B cell (primary cell): ENCODE measurements at places on chromosomes 13 and 19. TPM values are rescaled to one million over a fixed set of nuclear protein-coding genes. Genes with fewer than 3 reads are reported as not detected.

ZFR2 gene
- 0.39 TPM in 1 of 2 replicates, not detected in the other for total RNA-seq

DNA sequence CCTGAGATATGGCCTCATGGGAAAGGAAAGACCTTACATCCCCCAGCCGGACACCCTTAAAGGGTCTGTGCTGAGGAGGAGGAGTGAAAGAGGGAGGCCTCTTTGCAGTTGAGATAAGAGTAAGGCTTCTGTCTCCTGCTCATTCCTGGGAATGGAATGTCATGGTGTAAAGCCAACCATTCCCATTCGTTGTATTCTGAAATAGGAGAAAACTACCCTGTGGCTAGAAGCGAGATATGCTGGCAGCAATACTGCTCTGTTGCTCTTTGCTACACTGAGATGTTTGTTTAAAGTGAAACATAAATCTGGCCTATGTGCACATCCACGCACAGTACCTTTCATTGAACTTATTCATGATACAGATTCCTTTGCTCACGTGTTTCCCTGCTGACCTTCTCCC, 783 bp upstream of the ZNF587B start:
- no peak for DNase-seq
- H3K27me3 ChIP-seq, result no peaks in the 10 kb centered on the region
- H3K27ac ChIP-seq, result no peak overlapping the region
- H3K36me3 ChIP-seq, result peaks cover 11% of the 10 kb centered on the region
- H3K4me3 ChIP-seq, result no peak overlapping the region

- H3K27ac ChIP-seq, result no peak overlapping the region
- H3K36me3 ChIP-seq, result no peaks in the 10 kb centered on the region
- H3K27me3 ChIP-seq, result no peaks in the 10 kb centered on the region
Observed at GRCh38 chr13:36088463-36088862, 42.7 kb downstream of the DCLK1 start.

DNA sequence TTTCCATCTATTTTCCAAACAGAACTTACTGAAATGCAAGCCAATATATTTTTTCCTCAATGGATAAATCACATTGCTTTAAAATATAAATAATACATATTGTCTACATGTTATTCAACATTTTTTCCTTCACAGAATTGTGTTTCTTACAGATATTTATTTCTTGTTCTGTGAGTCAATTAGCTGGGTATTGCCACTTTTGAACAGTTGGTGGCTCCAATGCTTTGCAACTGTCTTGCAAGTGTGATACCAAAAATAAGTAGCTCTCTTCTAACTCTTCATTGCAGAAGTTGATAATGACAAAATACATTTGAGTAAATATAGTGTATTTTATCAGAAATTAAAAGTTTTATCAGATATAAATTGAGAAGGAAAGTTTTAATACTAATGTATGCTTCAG, 17.1 kb upstream of the GPC5 start:
- H3K4me3 ChIP-seq, result no peak overlapping the region
- H3K27me3 ChIP-seq, result no peaks in the 10 kb centered on the region
- H3K36me3 ChIP-seq, result no peaks in the 10 kb centered on the region
- no peak overlapping the region for H3K27ac ChIP-seq

- no peak overlapping the region for H3K4me3 ChIP-seq
- no peaks in the 10 kb centered on the region for H3K36me3 ChIP-seq
- DNase-seq, result no peak
- H3K4me1 ChIP-seq, result no peaks in the 10 kb centered on the region
Observed at GRCh38 chr19:6150289-6150688, 14.8 kb downstream of the ACSBG2 start.

DNA sequence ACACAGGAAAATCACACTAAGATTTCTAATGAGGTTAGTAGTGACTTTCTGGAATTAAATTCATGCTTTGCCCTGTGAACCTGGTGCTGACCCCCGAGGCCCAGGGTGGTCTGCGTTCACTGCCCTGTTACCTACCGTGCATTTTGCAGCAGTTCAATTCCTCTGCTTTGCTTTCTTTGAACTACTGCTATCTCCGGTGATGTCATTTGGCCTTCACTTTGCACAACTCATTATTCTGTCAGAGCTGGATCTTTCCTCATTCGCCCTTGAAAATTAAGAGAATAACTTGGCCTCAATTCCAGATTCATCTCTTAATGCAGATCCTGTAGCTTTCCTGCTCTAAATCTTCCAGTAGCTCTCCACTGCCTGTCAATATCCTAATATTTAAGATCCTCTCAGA, 8.8 kb upstream of the LRRC63 start:
- no peaks in the 10 kb centered on the region for H3K27me3 ChIP-seq
- H3K27ac ChIP-seq, result no peak overlapping the region
- no peaks in the 10 kb centered on the region for H3K36me3 ChIP-seq
- no peak for DNase-seq
- H3K4me3 ChIP-seq, result no peak overlapping the region

DNA sequence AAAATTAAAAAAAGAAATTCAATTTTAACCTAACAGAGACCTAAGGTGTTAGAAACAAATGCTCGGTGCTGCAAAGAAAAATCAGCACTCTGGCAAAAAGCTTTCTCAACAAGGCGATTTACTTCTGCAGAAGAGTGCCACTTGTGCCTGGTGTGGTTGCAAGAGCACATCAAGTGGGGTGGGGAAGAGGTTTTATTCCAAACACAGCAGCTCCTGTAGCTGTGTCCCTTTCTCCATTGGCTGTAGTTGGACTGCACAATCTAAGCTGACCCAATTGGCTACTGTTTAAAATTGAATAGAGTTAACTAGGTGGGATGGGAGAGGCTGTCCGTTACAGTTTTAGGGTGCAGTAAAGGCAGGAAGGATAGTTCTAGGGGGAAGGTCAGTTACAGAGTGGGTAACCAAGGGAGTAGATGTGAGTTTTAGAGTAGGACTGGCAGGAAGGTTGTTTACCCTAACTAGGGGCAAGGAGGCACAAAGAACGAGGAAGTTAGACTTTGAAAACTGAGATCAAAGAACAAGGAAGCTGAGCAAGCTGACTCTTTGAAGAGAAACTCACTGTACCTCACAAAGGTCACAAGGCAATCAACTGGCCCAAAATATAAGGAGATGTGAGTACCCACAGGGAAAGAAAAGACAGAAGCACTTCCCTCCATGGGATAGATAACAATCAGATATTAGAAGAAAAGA, 145.7 kb downstream of the LIG4 start:
- H3K4me1 ChIP-seq, result no peaks in the 10 kb centered on the region
- no peak overlapping the region for H3K4me3 ChIP-seq
- no peaks in the 10 kb centered on the region for H3K27me3 ChIP-seq
- no peak for DNase-seq

- no peaks in the 10 kb centered on the region for H3K4me1 ChIP-seq
- H3K27ac ChIP-seq, result no peak overlapping the region
- peak; percentile 29 for DNase-seq
- H3K4me3 ChIP-seq, result no peak overlapping the region
- H3K27me3 ChIP-seq, result no peaks in the 10 kb centered on the region
Observed at GRCh38 chr19:18995804-18996241, 37.5 kb downstream of the SUGP2 start.
